ENCODE measurements at places on chromosomes 1 and 21.

GRCh38 chr1:66537718-66538117, 3.8 kb downstream of the SGIP1 start:
- no peak for DNase-seq

GRCh38 chr1:1599030-1599934, 653 bp downstream of the FNDC10 start:
- DNase-seq, result no peak

DNA sequence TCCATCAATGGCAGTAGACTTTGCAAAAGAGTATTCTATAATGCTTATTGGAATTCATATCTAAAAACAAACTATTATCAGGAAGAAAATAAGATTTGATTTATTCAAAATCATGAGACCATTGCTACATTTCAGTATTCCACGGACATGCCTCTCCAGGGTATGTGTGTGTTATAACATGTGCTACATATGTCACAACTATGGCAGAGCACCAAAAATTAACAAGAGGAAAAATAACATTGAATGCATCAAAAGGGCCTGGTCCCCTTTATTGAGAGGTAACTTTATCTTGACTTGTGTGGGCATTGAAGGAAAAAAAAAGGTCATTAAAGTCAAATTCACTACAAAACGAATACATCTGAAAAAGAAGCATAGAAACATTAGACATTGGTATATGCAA, 22.6 kb upstream of the LRRC8B start:
- DNase-seq, result no peak

- DNase-seq, result no peak
These were observed 30.1 kb downstream of the PALMD start for GRCh38 chr1:99675994-99676393.

GRCh38 chr1:156143765-156144489, 9.5 kb upstream of the SEMA4A start:
- DNase-seq, result no peak

GRCh38 chr1:3841491-3841890, 15.5 kb downstream of the CEP104 start:
- DNase-seq, result no peak

GRCh38 chr21:38433471-38433870, 64.8 kb downstream of the ERG start:
- DNase-seq, result no peak

DNA sequence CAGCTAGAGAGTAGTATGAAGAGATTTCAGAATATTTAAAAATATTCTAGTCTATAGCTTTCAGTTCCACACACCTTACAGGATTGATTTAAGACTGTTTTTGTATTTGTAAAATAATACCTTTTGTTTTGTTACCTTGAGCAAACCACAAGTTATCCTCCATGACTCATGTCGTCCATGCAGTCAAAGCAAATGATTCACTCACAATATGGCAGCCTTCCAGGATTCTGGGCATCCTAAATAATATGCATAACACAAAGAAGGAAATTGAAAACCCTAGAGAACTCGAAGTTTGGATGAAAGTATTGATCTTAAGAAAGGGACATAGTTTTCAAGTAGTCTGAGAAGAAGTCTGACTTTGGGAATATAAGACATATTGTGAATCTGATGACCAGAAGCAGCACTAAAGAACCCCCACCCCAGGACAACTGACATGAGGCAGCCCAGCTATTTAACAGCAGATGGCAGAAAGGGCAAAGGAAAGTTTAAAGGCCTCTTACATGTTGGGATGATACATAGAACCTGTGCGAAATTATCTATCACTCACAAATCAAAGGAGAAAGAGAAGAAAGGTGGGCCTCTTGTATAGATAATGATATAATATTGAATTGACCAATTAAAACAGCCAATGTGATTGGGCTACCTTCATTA, 857.9 kb downstream of the BRINP3 start:
- DNase-seq, result no peak

DNA sequence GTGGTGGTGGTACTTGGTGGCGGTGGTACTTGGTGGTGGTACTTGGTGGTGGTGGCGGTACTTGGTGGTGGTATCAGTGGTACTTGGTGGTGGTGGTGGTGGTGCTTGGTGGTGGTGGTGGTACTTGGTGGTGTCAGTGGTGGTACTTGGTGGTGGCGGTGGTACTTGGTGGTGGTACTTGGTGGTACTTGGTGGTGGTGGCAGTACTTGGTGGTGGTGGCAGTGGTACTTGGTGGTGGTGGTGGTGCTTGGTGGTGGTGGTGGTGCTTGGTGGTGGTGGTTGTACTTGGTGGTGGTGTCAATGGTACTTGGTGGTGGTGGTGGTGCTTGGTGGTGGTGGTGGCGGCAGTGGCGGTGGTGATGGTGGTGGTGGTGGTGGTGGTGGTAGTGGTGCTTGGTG, 20.2 kb downstream of the COQ8A start:
- DNase-seq, result no peak

- DNase-seq, result no peak
These were observed 42.8 kb downstream of the MYSM1 start for GRCh38 chr1:58657082-58657481.

DNA sequence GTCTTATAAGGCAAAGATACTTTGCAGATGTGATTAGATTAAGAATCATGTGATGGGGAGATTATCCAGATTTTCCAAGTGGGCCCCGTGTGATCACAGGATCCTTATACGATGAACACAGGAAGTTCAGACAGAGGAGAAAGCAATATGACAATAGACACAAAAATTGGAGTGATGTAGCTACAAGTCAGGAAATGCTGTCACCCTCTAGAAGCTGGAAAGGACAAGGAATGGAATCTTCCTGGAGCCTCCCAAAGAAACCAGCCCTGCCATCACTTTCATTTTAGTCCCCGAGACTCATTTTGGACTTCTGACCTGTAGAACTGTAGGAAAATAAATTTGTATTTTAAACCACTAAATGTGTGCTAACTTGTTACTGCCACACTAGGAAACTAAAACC, 61.9 kb upstream of the C1orf21 start:
- DNase-seq, result no peak

- DNase-seq, result no peak
These were observed 85.9 kb downstream of the TYW3 start for GRCh38 chr1:74818661-74819456.

DNA sequence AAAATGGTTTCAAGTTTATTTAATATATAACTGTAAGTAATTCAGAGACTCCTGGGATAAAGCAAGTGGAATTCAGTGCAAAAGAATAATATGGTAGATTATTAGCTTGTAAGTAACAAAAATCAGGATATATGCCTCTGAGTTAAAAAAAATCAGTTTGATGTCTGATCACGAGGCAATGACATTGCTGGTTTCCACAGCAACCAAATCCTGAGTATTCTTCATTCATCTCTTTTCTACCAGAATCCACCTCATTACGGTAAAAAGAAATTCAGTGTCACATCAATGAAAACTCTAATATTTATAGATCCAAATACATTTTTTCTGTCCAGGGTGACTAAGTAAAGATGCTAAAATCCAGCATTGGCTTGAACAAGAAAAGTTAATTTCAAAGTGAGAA, 642.3 kb upstream of the TMPRSS15 start:
- DNase-seq, result no peak

DNA sequence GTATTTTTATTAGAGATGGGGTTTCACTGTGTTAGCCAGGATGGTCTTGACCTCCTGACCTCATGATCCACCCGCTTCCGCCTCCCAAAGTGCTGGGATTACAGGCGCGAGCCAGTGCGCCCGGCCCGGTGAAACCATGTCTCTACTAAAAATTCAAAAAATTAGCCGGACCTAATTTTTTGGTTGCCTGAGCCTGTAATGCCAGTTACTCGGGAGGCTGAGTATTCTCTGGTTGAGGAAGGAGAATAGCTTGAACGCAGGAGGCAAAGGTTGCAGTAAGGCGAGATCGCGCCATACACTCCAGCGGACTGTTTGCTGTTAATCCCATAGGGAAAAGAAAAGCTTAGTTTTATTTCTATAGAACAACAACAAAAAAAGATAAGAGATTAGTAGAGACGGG, 29.9 kb upstream of the HJV start:
- no peak for DNase-seq

DNA sequence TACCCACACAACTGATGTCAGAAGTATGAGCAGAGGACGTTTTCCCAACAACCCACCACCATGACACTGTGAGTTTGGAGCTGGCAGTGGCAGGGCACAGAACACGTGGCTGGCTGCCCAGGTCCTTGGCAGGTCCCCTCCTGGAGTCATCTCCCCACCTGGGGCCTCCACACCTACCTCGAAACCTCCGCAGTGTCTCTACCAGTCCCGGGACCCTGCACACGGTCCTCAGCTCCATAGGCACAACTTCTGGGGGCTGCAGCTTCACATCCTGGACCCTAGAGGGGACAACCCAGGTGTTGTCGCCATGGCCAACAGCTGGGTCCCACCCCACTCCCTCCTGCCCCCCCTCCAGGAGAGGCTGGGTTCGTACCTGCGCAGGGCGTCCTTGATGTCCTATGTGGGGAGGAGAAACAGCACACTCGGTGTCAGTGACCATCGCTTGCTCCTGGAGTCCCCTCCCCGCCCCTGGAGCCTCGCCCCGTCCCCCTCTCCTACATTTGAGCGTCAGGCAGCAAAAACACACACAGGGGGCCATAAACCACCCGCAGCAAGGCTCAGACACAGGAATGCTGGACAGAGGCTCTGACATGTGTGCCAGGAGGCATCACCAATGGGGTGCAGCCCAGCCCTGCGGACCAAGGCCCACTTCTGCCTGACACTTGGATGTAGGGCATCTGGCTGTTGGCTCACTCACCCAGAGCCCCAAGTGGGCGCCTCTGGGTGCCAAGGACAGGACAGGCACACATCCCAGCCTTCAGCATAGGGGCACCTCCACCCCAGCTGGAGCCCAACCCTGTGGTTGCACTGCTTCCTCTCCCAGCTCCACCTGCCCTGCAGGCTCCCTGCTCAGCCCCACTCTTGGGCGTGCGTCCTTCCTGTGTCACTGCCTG, 9.6 kb downstream of the TRIM11 start:
- no peak for DNase-seq

DNA sequence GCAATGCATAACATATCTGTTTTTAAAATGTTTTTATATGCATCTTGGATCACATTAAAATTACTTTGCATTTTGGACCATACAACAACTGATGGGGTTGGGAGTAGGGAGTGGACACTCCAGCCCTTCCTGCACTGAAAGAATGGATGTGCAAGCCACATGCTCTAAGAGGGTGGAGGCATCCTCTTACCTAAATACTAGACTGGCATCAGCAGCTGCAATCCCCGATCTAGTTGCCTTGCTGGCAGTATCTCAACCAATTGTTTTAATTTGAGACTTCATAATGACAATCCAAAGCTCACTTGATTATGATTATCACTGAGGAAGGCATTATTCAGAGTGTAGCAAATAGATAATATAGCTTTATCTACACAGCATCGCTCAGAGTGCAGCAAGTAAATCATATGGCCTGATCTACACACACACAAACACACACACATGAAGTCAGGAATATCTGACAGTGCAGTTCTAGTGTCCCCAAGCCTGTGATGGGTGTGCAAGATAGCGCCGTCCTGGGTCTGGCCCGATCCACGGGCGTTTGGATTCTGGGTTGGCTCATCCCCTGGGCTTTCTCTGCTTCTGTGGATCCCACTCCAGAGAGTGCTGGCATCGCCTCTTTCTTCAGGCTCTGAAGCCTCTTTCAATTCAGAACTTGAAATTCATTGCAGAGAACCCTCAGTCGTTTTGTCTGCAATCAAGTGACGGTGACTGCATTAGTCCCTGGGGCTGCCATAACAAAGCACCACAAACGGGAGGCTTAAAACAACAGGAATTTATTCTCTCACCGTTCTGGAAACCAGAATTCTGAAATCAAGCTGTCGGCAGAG, 181.3 kb downstream of the ETS2 start:
- no peak for DNase-seq

- DNase-seq, result peak; percentile 10
These were observed 137.8 kb downstream of the LIPI start for GRCh38 chr21:14072761-14073535.

DNA sequence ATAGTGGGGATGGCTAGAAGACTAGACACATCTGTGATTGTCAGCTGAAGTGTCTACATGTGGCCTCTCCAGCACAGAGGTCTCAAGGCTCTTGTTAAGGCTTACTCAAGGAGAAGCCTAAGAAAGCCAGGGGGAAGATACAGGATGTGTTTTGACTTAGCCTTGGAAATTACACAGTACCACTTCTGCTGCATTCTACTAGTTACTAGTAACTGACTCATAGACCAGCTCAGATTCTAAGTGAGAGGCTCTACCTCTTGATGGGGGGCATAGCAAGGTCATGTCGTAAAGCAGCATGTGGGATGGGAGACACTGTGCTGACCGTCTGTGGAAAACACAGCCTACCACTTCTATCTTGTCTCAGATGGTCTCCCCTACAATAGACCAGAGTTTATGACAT, 99.5 kb downstream of the UBE2U start:
- no peak for DNase-seq

DNA sequence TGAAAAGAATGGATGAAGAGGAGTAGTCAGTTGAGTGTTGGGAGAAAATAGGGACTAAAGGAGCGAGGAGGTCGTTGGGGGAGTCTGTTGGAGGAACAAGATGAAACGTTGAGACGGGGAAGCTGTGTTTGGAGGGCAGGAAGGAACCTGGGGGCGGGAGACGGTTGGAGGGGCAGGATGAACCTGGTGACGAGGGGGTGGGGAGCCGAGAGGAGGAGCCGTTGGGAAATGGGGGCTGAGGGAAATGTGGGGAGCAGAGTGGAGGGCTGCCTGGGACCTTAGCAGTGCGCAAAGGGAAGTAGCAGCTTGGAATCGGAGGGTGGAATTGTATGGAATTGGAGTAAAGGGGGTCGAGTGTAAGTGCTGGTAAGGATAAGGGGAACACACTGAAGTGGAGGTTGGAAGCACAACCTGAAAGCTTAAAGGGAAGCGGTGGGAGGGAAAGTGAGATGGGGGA, 630 bp downstream of the MTF2 start:
- peak; percentile 18 for DNase-seq

DNA sequence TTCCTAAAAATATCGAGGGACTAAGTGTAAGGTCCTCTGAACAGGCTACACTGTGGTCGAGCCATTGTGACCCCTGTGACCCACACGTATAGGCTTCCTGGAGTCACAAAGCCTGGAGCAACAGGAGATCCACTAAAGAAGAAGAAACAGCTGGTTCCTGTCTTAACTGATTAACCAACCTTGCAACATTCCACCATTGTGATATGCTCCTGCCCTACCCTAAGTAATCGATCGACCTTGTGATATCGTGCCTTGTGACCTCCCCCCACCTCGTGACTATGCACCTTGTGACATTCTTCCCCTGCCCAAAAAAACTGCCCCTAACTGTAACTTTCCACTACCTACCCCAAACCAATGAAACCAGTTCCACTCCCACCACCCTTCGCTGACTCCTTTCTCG, 304.6 kb upstream of the FAM78B start:
- DNase-seq, result no peak

- no peak for DNase-seq
These were observed 55.1 kb downstream of the MACO1 start for GRCh38 chr1:25485536-25486411.
